ENCODE measurements at places on chromosomes 6 and 20. TPM values are rescaled to one million over a fixed set of nuclear protein-coding genes. Genes with fewer than 3 reads are reported as not detected.
A peak's percentile ranks its signal among the peaks of the same experiment; 100 is the strongest.

- DNase-seq = no peak
These were observed 88.9 kb upstream of the ELOVL5 start for GRCh38 chr6:53437557-53438202.

- DNase-seq = no peak
These were observed 1.7 kb downstream of the POPDC3 start for GRCh38 chr6:105178110-105178509.

DNA sequence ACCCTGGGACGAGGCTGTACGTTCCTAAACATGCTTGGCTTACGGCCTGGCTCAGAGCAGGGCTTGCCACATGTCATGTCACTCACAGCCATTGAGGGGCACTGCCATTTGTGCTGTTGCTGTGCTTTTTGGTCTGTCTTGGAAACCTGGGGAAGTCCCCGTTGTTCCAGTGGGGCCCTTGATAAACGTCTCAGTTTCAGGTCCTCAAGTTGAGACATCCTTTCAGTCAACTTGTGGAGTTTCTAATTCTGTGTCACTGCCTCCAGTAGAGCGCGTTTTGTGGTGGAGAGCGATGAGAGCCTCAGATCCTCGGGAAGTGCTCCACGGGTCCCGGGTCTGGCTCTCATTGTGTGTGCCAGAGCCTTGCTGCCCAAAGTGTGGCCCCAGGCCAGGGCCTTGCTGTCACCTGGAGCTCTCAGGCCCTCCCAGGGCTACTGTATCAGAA is 43.0 kb upstream of the CCR6 start:
- DNase-seq = no peak

DNA sequence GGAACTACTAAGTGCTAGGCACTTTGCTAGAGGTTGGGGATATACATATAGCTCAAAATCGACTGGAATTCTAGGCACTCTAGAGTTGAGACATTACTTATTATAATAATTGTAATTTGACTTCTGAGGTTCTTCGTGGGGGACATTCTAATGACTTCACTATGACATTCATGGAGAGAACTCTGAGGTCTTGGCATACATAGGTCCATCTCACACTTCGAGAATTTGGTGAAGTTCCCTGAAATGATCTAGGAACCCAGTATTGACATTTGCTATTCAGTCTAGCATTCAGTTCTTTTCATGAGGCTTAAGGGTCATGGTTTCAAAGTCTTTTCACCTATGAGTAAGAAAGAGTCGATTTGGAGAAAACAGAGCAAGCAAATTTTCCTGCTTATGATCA is 446.6 kb upstream of the JAG1 start:
- no peak for DNase-seq

GRCh38 chr6:142155895-142156757 is 9.1 kb downstream of the VTA1 start:
- no peak for DNase-seq

- no peak for DNase-seq
These were observed 21.3 kb downstream of the PLCB1 start for GRCh38 chr20:8153281-8153908.

DNA sequence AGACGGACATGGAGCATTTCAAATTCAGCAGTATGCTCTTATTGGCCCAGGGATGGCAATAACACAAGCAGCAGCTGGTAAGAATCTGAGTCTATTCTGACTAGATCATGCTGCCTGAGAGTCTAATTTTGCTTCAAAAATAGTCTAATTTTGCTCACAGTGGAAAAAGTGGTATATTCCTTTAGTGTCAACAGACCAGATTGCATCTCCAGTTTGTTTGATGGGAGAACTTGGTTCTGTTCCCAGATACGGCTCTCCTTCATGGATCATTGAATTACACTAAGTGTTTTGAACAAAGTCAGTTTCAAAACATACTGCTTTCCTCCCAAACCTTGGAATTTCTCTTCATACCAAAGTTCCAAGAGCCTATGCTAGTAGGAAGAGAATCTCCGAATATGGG is 586.1 kb downstream of the RNF144B start:
- no peak for DNase-seq

- DNase-seq = no peak
These were observed 31.8 kb downstream of the SAMD3 start for GRCh38 chr6:130190701-130191690.

DNA sequence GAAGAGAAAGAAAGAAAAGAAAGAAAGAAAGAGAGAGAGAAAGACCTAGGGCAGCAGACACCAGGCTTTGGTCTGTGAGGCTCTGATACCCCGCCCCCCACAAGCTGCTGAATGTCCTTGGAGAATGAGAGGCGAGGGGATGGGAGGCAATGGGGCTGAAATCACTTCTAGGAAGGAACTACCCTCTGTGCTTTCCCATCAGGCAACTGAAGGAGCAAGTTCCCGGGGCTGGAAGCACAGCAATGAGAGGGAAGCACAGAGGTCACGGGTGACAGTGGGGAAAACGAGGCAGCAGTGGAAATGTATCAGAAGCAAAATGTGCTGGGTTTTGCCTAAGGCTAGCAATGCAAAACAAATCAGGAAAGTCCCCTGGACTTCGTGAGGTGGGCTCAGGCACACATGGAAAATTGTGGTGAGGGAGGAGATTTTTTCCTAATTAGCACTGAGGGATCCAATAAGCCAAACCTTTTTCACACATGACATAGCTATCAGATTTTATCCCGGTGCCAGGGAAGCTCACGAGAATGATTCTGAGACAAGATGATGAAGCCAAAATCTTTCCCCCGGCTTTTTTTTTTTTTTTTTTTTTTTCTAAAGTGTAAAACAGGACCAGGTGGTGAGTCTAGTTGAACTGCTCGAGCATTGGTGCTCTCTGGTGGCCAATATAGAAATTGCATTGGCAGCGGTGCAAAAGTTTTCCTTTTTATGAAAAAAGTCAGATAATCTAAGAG is 16.8 kb upstream of the ARFGEF2 start:
- DNase-seq = no peak

- DNase-seq = no peak
These were observed 357.9 kb downstream of the FARS2 start for GRCh38 chr6:5619249-5619648.

DNA sequence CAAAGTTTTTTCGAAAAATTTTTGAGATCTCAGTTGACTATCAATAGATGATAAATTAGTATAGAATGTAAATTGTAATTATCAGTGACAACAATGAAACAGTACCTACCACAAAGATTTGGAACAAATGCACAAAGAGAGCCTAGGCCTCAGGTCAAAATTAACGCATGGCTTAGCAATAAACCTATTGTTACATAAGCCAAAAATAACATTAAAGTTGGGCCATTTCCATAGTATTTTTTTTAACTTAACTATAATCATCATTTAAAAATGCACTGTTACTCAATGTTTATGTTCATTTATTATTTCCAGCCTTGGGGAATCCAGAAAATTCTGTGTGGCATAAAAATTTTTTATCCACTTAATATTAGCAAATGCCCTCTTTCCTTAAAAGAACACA is 117.0 kb downstream of the EPB41L2 start:
- DNase-seq = no peak

DNA sequence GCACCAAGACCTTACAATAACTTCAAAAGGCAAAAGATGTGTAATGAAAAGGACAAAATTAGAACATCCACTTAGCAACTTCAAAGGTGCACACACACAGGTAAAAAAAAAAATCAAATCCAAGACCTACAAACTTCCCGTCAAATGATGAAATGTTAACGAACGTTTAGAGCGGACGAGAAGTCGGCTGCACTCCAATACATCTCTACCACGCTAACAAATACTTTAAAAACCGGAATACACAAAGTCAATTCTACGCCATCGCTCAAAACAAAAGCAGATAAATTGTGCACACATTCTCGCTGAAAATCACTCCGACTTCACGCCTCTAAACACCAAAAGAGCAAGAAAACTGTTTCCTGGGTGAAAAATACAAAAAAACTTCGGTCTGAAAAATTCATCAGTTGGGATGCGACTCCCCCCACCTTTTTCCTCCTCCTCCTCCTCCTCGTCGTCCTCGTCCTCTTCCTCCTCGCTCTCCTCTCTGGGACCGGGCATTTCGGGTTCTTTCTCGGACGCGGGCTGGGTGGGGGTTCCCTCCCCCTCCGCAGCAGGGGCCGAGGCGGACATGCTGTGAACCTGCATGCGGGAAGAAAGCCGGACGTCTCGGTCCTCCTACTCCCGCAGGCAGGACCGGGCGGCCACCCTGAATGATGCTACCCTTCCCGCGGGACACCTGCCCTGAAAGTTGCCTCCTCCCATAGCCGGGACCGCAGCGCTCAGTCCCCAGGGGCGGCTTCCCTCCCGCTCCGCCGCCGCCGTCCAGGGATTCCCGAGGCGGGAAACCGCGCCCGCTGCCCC is 712 bp downstream of the DEK start:
- DNase-seq = no peak

- no peak for DNase-seq
These were observed 24.7 kb downstream of the NFATC2 start for GRCh38 chr20:51517839-51518238.

GRCh38 chr6:155157101-155157500 is 106.7 kb upstream of the CLDN20 start:
- DNase-seq = no peak

DNA sequence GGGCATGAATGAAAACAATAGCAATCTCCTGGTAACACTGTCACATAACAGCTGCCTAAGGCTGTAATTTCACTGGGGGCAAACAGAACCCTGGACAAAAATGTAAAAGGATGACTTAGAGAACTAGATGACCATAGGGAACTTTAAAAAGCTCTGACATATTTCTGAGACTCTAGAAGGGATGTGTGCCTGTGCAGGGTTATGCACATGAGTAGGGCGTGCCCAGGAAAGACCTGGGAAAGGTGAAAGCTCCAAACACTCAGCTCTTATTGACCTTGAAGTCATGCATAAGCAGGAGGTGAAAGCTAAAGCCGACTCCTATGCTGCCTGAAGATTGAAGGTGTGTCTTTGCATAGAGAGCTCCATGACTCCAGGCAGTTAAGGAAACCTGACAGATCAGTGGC is 118.4 kb upstream of the BTBD3 start:
- no peak for DNase-seq

DNA sequence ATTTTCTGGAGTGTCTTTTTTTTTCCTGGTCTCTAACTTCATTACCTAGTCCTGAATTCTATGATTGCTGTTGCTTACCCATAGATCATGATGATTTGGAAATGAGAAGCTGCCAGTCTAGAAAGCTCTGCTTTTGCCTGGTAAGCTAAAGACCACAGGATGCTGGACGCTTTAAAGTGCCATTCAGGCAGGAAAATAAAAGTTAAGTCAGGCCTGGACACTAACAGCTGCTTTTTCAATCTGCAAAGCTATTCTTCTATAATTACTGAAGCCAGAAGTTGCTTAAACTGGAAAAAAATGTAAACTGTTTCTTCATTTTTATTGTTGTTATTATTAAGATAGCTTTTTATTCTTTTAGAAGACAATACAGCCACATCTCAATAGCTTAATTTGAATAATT is 129.8 kb upstream of the SPACA1 start:
- no peak for DNase-seq

GRCh38 chr6:108937170-108937569 is 88.9 kb downstream of the ARMC2 start:
- no peak for DNase-seq

GRCh38 chr6:34324738-34325444 is 67.6 kb downstream of the NUDT3 start:
- no peak for DNase-seq

- DNase-seq = no peak
These were observed 275.3 kb upstream of the CITED2 start for GRCh38 chr6:139649732-139650131.

GRCh38 chr6:33314515-33314942 is 651 bp upstream of the TAPBP start:
- no peak for DNase-seq

GRCh38 chr6:56573624-56574023 is 69.1 kb downstream of the DST start:
- no peak for DNase-seq

DNA sequence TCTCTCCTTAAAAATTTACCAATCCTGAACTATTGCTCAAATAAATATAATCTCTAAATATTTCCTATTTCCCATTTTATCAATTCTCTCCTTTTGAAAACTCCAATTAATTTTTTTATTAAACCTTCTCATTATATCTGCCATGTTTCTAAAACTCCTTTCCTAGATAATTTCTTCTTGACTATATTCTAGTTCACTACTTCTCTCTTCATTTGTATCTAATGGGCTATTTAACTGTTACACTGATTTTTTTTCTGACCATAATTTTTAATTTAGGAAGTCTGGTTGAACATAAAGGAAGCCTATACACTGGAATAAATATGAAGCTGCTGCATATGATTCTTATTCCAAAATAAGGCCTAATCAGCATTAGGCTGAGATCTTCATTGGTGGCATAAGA is 96.3 kb upstream of the PLN start:
- DNase-seq = no peak

DNA sequence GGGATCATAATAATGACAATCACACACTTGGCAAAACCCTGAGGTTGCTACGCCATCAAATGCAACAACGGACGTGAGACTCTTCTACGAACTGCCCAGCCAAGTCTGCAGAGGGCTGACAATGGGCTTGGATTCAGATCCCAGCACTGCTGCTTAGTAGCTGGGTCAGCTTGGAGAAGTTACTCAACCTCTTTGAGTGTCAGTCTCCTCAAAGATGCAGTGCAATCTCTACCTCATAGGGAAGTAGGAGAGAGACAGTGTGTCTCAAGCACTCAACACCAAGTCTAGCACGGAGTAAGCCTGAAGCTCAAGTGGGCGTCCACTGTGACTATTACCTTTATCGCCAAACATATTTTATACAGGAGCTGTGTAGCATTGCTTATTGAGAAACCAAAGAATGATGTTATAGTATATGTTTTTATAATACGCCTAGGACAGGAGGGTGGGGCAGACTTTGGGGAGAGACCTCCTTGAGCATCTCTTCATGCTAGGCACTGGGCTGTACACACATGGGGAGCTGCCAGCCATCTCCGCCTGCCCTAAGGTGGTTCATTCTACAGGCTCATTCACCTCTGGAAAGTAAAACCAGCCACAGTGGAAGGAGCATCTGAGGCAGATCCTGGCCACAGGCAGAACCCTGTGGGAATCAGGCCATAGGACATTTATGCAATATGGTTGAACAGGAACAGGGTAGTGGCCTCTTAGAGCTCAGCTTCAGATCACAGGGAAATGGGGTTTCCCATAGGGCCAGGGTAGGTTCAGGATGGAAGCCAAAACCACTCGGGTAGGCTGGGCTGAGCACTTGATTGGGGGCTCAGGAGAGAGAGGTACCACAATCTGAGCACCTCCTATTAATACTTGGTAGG is 160.2 kb downstream of the MRPL14 start:
- DNase-seq = peak; percentile 57

- no peak for DNase-seq
These were observed 98.1 kb downstream of the GMDS start for GRCh38 chr6:2147261-2147660.

DNA sequence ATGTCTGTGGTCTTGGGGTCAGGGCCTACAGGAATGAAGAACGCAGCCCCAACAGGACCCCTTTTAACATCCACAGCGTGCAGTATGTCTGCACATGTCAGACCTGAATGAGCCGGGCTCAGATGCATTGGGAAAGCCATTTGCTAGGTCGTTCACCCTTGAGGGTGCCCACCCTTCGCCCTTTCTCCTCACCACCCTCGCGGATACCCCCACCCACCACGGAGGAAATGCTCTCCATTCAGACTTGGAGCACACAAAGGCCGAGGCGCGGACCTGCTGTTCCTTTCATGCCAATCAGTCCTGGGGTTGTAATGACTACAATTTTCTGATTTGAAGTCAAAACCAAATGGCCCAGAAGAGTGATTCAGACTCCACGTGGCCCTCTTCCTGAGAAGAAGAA is 62.7 kb downstream of the EDN3 start:
- DNase-seq = no peak

TRIM31 gene
- not detected for total RNA-seq

RRAGD gene
- total RNA-seq = 4.5 TPM

FRMD1 gene
- total RNA-seq = 0.34 TPM

PRKN gene
- 13.4 TPM for total RNA-seq

MTHFD1L gene
- total RNA-seq = 63.2 TPM

PAX1 gene
- not detected for total RNA-seq

CENPW gene
- total RNA-seq = 14.3 TPM

COL21A1 gene
- 60.0 TPM for total RNA-seq
